ENCODE measurements at places on chromosomes 7 and 10. TPM values are rescaled to one million over a fixed set of nuclear protein-coding genes. Genes with fewer than 3 reads are reported as not detected.

DNA sequence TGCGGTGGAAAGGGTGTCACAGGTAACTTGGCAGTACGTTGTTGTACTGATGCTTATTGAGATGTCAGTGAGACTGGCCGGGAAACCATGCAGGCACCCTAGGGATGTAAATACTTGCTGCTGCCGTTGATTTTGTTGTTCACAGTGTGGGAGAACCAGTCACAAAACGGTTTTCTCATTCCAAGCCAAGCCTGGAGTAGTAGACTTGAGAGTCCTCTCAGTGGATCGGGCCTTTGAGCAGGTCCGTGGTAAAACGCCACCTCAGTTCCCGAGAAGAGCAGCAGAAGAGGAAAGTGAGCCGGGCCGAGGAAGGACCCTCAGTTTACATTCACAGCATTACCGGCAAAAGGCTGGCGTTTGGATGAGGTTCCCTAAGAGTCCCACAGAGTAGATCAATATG lies 1.1 kb downstream of the JAKMIP3 start:
- DNase-seq, result peak; percentile 34

GRCh38 chr10:86342111-86342863 lies 24.3 kb downstream of the GRID1 start:
- peak; percentile 51 for DNase-seq

DNA sequence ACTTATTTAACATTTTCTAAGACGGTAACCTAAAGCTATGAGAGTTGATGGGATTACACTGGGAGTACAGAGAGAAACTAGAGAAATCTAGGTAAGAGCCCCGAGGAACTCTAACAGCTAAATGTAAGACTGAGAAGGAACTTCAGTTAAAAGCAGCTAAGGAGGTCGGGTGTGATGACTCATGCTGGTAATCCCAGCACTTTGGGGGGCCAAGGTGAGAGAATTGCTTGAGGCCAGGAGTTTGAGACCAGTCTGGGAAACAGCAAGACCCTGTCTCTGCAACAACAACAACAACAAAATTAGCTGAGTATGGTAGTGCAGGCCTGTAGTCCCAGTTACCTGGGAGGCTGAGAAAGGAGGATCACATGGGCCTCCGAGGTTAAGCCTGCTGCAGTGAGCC lies 24.0 kb downstream of the FRA10AC1 start:
- no peak for DNase-seq

- no peak for DNase-seq
These were observed 26.6 kb upstream of the LIPN start for GRCh38 chr10:88733215-88733614.

DNA sequence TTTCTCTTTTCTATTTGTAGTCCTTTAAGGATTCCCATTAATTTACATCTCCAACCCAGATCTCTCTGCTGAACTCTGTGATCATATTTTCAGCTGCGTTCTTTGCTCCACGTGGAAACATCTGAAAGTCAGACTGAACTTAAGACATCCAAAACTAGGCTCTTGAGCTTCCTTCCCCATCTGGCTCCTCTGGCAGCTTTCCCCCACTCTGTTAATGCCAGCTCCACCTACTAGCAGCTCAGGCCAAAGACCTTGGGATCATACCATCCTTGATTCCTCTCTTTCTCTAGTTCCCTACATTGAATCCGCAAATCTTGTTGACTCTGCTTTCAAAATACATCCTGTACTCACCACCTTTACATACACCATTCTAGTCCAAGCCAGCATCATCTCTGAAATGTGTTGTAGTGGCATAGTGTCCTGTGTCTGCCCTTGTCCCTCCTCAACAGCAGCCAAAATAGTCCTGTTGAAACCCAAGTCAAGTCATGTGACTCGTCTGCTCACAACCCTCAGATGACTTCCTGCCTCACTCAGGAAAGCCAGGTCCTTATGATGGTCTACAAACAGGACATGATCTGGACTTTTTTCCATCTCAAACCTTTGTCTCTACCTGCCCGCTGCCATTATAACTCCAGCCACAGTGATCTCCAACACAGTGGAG lies 7.0 kb downstream of the REEP3 start:
- no peak for DNase-seq

GRCh38 chr10:124353896-124354295 lies 64.8 kb downstream of the OAT start:
- DNase-seq, result no peak

GRCh38 chr7:82247814-82248433 lies 195.7 kb downstream of the CACNA2D1 start:
- no peak for DNase-seq

- DNase-seq, result peak; percentile 61
These were observed 399.1 kb downstream of the GATA3 start for GRCh38 chr10:8453587-8453986.

- DNase-seq, result no peak
These were observed 265.9 kb downstream of the ZEB1 start for GRCh38 chr10:31584876-31585275.

DNA sequence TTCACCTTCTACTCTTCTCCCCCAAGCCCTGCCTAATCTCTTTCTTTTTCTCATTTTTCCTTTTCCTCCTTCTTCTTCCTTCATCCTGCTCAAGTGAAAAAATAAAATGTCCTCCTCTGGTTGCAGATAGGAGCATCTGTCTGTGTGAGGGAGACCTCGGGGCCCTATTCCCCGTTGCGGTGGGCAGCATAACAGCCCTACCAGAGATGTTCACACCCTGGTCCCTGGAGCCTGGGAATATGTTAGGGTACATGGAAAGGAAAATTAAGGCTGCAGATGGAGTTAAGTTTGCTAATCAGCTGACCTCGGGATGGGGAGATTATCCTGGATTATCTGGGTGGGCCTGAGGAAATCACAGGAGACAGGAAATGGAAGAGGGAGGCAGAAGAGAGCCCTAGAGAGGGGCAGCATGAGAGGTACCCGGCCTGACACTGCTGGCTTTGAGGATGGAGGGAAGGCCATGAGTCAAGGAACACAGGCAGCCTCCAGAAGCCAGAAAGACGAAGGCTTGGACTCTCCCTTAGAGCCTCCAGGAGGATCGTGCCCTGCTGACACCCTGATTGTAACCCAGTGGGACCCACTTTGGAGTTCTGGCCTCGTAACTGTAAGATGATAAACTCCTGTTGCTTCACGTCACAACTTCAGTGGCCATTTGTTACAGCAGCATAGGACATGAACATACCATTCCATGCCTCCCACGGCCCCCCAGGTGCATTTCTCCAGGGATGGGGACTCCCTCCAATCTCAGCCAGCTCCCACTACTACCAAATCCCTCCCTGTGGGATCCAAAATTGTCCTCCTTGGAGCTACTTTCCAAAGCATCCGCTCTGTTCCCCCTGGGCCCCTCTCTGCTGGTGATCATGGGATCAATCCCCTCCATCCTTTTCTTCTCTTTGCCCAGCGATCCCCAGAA lies 39.0 kb upstream of the ZMIZ1 start:
- DNase-seq, result peak; percentile 13

DNA sequence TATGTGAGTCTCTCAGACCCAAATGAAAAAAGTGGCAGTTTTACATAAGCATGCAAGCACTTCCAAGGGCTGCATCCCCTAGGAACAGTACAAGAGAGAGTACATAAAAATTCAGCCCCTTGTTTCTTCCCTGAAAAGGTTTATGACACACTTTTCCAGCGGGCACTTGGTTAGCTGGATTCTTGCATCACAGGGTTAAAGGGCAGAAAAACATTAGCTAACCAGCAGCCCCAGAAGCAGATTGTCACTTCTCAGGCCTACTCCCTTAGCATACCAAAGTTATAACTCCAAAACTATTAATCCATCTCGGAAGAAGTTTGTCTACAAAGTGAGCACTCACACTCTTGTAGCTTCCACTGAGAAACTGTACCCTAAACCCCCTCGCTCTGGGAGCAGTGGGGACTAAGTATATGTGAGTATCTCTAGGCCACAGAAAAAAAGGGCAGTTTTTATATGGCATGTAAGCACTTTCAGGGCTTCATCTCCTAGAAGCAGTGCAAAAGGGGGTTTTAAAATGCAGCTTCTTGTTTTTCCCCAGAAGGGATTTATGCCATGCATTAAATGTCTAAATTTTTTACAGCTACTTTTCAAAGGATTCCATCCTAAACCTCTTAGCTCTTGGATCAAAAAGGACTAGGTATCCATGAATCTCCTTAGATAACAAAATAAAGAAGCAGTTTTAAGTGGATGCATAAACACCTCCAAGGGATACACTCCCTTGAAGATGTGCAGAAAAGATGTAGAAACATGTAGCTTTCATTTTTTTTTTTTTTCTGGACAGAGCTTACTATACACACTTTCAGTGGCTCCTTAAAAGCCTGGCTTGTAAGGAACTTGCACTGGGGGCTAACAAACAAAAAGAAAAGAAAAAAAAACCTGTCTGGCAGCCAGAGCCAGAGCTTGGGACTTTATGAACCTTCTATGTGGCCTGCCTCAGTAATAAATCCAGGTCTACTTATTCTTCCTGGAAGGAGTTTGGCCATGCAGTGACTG lies 956.7 kb downstream of the CCSER2 start:
- DNase-seq, result no peak

- DNase-seq, result no peak
These were observed 166.0 kb upstream of the COL1A2 start for GRCh38 chr7:94228678-94229077.

DNA sequence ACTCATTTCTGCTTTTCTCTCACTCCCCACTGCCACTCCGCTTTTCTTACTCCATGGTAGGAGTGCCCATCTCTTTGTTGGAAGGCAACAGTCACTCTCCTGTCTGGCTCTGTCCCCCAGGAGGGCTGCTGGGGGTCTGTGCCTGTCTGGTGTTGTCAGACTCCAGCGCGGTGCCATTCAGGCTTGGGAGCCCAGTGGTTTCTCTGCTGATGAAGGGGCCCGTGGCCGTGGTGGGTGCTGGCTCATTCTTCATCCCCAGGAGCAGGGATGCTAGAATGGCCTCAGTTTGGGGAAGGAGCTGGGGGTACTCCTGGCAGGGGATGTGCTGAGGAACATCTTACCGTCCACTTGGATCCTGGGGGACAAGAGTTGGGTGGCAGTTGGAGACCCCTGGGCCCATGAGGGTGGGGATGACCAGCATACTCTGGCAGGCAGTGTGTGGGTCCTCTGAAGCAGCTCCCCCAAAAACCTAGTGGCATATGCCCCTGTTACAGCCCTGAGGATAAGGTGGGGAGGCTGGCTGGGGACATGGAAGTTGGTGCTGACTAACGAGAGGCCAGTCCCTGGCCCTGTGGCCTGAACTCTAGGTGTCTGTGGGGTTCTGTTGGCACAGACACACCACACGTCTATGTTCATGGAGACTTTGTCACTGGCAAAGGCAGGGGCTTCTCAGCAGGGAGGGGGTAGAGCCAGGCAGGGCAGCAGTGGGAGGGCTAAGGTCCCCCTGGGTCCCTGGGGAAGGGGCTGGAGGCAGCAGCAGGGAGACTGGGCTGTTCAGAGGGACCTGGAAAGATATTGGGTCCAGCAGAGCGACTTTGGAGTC lies 102.8 kb upstream of the RET start:
- peak; percentile 32 for DNase-seq

DNA sequence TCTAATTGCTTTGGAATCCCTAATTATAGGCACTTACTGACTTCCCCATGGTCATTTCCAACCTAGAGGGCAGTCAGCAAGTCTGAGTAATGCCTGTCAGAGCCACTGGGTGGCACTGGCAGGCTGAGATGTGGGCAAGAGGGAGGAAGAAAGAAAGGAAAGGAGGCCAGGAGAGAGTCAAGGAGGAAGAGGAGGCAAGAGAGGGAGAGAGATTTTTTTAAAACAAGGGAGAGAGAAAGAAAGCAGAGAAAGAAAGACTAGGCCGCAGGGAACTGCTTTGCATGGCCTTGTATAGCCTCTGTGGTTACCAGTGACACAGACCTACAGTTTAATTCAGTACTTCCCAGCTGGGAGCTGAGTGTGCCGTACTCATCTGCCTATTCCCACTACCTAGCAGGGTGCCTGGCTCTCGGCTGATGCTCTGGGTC lies 210.4 kb upstream of the ADO start:
- peak; percentile 74 for DNase-seq

DNA sequence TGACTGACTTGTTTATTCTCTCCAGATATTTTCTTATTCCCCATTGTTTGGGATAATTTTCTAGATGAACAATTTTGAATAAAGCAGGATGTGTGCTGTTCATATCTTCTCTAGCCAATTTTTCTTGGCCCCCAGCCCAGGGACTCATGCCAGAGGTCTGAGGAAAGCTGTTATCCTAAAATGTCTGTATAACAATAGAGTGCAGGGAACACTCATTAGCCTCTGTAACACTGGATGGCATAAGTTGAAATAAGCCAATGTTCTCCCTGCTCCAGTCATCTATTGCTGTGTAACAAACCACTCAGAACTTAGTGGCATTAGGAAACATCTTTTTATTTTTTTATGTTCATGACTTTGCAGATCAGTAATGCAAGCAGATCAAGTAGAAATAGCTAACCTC lies 121.7 kb upstream of the TRIM24 start:
- peak; percentile 63 for DNase-seq

DNA sequence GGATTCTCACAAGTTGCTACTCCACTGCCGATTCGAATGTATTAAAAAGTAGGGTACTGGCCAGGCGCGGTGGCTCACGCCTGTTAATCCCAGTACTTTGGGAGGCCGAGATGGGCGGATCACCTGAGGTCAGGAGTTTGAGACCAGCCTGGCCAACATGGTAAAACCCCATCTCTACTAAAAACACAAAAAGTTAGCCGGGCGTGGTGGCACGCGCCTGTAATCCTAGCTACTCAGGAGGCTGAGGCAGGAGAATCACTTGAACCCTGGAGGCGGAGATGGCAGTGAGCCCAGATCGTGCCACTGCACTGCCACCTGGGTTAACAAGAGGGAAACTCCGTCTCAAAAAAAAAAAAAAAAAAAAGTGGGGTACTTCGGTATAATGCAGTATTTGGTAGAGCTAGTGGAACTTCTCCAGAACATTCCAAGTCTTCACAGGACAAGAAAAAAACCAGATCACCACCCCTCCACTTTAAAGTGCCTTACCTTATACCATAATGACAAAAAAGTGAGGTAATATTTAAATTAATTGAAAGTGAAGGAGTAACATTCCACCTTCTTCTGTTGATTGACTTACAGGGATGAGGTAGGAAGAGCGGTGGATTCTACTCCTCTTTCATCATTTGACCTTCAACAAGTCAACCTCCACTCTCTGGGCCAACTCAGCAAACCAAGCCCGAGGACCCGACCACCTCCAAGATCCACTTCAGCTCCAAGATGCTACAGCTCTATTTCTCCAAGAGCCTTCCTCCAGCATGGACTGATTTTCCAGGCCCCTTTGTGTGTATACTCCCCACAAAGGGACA lies 2.0 kb downstream of the BAZ1B start:
- peak; percentile 53 for DNase-seq

- no peak for DNase-seq
These were observed 650.5 kb upstream of the MKI67 start for GRCh38 chr10:128776673-128777252.

UCMA gene
- total RNA-seq, result not detected

SPRN gene
- 0.13 TPM for total RNA-seq

MAP3K8 gene
- 85.2 TPM for total RNA-seq

COL17A1 gene
- total RNA-seq, result 0.45 TPM

CAMK2B gene
- 26.9 TPM for total RNA-seq

CCDC146 gene
- total RNA-seq, result 26.4 TPM

IDI2 gene
- not detected for total RNA-seq

Data from sciatic nerve (tissue), 2 donors.